Dermis microvascular lymphatic vessel endothelial cell (primary cell): ENCODE measurements at places on chromosomes 7 and 10. TPM values are rescaled to one million over a fixed set of nuclear protein-coding genes. Genes with fewer than 3 reads are reported as not detected.

The STX1A gene
- total RNA-seq: 7.0 and 7.2 TPM in 2 replicates

GRCh38 chr10:130141460-130141859 is 5.3 kb downstream of the GLRX3 start:
- peak; percentile 32 for DNase-seq

DNA sequence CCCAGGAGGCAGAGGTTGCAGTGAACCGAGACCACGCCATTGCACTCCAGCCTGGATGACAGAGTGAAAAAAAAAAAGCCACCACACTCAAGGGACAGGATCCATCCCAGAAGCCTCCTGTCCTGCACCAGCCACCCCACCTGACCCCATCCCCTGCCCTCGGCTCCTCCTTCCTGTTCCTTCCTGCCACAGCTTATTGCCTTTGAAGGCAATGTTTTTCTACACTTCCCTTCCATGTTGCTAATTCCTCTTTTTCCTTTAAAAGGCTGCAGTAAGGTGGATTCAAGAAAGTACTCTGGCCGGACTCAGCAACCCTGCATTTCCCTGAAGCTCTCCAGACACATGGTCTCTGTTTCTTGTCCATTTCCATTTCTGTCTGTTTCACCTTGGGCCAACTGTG is 80.9 kb downstream of the FAM171A1 start:
- no peak for DNase-seq

DNA sequence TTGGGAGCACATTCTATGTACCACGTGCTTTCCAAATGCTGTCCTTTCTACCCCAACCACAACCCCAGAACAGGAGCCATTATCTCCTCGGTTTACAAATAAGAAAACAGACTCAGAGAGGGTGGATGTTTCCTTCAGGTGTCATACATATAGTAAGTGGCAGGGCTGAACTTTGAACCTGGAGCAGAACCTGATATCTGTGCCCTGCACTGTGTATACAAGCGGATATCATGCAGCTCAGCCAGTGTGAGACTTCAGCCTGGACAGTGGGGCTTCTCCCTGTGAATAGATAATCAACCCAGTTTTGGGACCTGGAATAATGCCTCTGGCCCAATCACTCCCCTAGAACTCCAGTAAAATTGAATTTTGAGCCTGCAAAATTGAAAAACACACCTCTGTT is 341.1 kb downstream of the GRID1 start:
- DNase-seq: no peak

DNA sequence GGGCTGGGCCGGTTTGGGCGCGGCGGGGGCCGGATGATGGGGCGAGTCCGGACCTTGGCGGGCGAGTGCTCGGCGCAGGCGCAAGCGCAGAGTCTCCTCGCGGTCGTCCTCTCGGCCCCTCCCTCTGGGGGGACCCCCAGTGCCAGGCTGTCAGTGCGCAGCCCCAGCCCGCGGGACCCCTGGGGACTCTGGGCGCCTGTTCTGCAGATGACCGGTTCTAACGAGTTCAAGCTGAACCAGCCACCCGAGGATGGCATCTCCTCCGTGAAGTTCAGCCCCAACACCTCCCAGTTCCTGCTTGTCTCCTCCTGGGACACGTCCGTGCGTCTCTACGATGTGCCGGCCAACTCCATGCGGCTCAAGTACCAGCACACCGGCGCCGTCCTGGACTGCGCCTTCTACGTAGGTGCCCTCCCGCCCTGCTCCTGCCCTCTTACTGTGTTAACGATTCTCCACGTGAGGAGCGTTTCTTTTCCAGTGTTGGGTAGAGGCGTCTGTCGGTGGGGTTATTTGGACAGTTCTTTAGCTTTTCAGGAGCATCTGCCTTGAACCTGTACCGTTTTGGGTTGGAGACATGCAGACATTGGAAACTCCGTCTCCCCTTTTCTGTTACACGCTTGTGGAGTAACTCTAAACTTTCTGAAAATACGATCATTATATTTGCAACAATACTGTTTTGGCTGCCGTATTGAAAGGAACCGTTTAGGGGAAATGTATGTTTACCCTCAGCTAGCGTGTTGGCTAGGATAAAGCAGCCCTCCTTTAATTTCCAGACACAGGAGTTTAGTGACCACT is 706 bp downstream of the BUB3 start:
- DNase-seq: no peak

The TM9SF3 gene
- total RNA-seq: 67.9 and 69.2 TPM in 2 replicates

- peak; percentile 66 for DNase-seq
These were observed 61.0 kb downstream of the MPP7 start for GRCh38 chr10:28241741-28242399.

DNA sequence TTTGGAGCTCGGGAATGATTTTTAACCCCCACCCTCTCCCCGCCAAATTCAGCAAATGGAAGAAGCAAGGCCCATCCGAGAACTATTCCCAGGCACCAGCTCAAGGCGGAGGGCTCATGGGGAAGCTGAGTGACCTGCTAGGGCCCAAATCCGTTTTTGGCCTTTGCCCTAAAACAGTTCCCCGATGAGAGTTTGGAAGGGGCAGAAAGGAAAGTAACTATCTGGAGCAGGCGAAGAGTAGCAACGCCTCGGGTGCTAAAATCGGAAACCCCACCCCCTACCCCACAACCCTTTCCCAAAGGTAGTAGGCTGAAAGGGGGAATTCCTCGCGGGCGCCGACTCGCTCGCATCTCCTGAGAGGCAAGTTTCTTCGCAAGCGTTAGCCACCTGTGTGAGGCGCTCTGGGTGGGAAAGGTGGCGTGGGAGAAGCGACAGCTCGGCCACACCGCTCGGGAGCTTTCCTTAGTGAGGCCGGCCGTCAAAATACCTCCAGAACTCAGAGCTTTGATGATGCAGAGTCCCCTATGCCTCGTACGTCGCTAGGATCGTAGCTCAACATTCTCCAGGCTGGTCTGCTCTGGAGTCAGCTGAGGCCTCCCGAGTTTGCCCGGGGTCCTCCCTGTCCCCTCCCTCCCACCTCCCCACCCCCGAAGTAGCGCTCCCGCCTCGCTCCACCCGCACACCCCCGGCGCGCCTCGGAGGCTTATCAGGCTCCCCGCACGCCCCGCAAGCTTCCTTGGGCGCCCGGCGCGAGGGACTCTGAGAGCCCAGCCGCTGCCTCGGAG is 642 bp upstream of the PRKG1 start:
- peak; percentile 1 for DNase-seq

DNA sequence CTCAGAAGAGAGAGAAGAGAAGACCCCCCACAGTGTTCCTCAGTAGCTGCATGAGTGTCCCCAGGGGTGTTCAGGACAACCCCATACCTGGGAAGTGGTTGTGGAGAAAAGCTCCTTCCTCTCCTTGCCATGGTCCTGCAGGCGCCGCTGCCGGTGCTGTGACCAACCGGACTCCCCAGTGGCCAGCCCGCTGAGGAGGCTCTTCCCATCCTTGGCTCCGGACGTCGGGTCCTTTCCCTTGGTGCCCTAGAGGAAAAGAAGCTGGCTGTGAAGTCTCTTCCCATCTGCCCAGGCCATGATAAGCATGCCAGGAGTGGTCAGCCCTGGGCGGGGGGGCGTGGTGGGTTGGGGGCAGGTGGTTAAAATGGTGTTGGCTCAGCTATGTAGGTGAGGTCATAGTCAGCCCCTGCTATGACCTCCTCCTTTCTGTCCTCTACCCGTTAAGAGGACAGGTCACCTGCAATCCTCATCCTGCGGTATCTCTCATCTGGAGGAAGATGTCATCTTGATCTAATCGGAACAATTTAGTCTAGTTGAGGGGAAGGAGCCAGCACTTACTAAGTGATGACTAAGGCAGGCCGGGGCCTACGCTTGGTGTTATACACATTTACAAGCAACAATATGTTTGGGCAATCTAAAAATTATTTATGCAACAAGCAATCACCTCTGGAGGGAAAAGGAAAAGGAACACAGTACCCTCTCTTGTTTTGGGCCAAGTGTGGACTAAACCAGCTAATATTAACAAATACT is 13.2 kb downstream of the WDR91 start:
- no peak for DNase-seq

GRCh38 chr10:116274064-116274904 is 1.3 kb upstream of the GFRA1 start:
- DNase-seq: peak; percentile 12
